ENCODE measurements at places on chromosomes 2 and 18.

GRCh38 chr18:11577271-11578112 is 31.9 kb upstream of the SLC35G4 start:
- peak; percentile 1 for DNase-seq

DNA sequence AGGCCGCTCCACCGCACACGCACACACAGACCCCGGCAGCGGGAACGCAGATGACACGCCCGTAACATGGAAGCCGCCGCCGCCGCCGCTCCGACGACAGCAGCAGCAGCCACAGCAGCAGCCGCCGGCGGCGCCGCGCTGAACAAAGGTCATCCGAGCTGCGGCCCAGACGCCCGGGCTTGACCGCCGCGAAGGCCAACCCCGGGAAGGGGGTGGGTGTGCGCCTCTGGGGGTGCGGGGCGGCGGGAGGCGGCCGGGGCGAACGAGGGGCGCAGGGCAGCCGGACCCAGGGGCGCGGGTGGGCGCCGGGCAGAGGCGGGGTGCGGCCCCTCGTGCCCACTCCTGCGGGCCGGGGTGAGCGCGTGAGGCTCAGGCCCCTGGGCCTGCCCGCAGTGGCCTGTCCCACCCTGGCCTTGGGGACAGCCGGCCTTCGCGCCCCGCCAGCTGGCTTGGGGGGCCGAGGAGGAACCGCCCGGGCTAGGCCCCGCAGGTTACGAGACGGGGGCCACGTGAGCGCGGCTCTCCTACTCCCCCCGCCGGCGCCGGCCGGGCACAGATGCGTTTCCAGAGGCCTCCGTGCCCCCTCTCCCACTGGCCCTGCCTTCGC is 1.0 kb upstream of the ZNF532 start:
- DNase-seq = peak; percentile 32

DNA sequence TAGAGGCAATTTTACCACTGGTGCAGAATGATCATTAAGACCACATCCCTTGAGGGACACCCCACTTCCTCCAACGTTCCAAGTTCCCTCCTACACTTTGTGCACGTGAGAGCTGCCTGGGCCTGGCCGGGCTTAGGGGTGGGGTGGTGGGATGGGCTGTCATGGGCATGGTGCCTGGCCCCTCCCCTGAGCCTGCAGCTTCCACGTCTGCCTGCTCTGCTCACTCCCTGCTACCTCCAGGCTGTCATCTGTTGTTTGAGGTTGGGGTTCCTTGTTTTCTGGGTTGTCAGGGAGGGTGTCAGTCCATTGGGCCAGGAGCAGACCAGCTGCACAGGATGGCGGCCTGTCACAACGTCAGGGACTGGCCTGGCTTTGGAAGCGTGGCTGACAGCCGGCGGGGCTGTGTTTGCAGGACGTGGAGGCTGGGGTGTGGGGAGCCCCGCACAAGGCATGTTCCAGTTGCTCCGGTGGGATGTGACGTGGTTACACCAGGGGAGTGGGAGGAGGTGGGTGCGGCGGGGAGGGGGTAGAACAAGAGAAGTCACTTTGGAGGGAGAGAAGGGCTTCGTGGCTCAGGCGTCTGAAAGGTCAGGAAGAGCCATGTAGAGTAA is 72.3 kb downstream of the RTP5 start:
- no peak for DNase-seq

DNA sequence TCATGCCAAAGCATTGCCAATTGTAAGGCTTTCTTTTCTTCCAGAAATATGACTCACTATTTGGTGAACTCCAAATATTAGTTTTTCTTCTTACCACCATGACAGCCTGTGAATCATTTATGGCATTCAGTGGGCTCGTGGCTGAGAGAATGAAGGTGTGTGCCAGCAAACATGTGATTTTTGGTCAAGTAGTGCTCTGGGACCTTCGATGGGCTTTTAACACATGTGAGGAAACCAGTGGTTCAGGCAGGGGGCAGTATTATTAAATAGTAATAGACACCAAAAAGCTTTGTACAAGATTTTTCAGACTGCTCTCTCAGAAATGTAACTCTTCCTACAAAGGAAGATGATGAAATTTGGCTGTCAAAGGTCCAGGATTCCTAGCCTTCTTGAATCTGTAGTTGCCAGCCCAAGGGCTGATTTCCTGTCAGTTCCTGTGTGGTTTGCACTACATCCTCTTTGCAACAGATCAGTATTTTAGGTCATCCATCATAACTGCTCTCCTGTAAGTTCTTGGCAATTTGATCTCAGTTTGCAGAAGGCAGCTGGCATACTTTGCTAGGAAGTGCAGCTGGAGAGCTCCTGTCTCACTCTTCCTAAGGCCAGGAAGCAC is 64.3 kb downstream of the BABAM2 start:
- peak; percentile 52 for DNase-seq

DNA sequence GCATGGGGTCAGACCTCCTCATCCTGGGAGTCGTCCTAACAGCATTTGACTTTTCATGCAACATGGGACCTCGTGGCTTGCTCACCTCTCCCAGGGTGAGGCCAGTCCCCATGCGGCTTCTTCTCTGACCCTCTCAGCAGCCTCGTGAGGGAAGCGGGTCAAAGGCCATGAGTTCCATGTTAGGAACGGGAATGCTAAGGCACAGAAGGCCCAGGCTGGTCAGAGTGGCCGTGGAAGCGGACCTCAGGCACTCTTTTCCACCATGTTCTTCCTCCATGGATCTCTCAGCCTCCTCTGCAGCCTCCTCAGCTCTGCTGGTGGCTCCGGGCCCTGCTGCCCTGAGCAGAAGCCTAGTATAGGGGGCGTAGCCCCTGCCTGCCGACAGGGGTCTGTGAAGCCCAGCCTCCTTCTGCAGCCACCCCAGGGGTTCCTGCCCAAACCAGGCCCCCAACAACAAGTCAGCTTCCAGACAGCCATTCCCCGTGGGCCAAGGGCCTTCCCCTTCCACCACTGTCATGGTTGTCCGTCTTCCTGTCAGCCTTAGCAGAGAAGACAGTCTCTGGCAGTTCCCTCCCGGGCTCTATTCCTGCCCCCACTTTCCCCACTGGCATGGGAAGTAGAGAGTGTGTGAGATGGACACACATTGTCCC is 60.0 kb upstream of the OTOF start:
- DNase-seq = no peak

DNA sequence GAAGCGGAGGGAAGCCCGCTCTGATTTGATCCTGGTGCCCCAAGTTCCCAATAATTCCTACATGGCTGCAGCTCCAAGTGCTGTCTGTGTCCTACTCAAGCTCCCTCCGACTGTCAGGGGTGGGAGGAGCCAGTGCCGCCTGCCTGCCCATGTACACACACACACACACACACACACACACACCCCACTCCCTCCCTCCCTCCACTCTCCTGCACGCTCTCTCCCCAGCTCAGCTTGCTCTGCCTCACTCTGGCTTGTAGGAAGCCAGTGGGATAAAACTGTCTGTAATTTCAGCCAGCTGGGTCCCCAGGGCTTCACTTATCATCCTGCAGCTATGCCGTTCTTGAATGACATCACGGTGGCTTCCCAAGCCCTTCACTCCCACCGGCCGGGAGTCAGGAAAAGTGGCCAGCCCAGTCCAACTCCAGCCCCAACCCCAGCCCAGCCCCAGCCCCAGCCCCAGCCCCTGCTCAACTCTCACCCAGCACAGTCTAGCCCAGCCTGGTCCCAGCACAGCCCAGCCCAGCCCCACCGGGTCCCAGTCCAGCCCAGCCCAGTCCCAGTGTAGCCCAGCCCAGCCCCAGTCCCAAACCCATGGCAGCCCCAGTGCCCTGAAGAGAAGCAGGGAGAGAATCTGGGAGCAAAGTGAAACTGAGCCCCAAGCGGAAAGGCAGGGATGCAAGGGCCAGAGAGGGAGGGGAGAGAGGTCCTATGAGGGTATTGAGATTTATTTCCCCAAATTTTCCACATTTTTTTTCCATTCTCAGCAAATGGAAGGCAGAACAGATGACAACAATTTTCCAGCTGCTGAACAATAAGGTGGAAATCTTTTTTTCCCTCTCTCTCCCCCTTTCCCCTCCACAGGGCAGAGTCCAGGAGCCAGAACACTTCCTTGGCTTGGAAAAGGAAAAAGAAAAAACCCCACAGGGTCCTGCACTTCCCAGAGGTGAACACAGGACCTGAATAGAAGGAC is 144.0 kb downstream of the TNS1 start:
- no peak for DNase-seq

DNA sequence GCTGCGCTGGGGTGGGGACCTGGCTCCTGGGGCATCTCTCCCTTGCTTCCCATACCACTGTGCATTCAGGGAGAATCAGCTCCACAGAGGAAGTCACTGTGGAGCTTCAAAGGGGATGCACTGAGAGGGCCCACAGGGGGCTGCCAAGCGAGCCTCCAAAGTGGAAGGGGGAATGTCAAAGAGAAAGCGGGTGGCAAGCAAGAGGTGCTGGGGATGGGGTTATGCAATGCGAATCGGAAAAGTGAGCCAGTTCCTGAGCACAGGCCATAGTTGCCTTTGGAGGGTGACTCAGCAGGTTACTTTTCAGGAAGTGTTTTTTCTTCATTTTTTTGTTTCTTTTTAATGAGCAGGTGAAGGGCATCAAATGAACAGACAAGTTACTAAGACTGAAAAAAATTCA is 17.6 kb downstream of the PMAIP1 start:
- DNase-seq = no peak

GRCh38 chr18:42231284-42231683 is 276.2 kb downstream of the PIK3C3 start:
- no peak for DNase-seq

DNA sequence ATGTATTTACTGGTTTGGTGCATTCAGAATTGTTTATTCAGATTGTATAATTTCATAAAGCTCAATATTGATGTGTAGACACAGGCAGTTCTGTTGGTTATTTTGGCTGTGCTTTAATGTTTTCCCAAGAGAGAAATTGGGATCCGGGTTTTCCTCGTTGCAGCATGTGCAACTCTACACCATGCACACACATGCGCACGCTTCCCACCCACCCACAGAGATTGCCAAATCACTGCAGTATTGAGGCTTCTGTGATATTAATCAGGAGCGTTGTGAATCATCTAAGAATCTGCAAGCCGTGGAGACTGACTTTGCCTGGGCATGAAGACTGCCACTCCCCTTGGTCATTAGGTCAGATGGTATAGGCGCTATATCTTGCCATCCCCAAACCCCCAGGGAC is 571.5 kb downstream of the SLC4A3 start:
- no peak for DNase-seq

GRCh38 chr18:70349316-70349715 is 60.5 kb downstream of the SOCS6 start:
- DNase-seq = no peak

DNA sequence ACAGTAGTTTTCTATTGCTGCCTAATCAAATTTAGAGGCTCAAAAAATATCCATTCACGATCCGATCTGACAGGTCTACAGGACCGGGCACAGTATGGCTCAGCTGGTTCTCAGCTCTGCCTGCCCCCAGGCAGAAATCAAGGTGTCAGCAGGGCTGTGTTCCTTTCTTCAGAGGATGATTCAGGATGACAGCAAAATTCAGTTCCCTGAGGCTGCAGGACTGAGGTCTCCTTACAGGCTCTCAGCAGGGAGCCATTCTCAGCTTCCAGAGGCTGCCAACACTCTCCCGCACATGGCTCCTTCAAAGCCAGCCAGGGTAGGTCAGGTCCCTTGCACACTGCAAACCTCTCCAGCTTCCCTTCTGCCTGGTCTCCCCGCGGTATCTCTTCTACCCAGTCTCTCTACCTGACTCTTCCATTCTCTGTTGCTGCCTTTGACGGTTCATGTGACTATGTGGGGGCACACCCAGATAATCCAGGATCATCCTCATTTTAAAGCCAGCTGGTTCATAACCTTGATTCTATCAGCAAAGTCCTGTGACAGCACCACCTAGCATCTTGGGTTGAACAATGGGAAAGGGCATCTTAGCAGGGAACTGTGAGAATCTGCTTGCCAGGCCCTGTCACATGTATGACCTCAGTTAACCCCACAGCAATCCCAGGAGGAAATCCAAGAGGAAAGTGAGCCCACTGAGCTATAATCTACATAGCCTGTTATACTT is 50.4 kb downstream of the UXS1 start:
- DNase-seq = no peak

DNA sequence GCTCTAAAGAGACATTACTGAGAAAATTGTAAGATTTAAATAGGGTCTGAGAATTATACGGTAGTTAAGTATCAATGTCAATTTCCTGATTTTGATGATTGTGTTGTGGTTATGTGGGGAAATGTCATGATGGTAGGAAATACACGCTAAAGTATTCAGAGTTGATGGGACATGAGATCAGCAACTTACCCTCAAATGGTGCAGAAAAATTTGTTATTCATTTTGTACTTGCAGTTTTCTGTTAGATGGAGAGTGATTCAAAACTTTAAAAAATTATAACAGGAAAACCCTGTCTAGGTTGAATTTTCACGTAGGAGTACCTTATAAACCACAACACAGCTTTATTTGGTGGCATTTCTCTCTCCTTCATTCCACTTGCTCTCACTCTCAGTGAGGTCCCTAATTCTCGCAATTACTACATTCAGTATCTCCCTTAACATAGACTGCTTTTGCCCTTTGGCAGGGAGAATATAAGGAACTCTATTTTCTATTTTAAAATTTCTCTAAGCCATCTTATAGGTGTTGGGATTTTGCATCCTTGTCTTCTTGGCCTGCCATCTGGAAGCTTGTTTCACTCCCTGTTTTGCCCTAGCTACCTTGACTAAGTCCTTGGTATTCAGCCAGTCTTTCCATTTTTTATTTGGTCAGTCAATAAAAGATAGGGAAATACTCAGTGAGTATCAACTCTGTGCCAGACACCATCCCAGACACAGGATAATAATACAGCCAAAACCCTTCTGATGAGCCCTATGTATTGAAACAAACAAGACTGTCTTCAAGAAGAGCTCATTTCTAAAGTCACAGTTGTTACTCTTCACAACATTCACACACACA is 550.6 kb upstream of the ACVR2A start:
- DNase-seq = peak; percentile 32

GRCh38 chr2:151029406-151030157 is 232.1 kb downstream of the RBM43 start:
- DNase-seq = no peak

GRCh38 chr2:118665784-118666529 is 181.5 kb downstream of the EN1 start:
- no peak for DNase-seq

- no peak for DNase-seq
These were observed 82.0 kb upstream of the NEDD4L start for GRCh38 chr18:57961876-57962505.

DNA sequence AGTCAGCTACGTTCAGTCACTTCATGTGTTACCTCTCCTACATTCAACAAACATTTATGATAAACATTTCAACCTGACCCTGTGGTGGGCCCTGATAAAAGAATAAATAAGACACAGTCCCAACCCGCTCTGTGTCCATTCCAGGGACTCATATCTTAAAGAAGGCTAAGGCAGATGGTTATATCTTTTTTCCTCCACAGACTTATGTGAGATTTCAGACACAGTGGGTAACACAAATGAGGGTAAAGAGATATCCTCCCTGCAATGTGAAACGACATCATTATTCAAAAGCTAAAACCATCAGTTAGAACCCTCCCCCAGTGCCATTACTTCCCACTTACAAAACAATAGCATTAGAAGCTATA is 11.1 kb upstream of the HNRNPLL start:
- no peak for DNase-seq

GRCh38 chr2:108907822-108908712 is 81.0 kb downstream of the EDAR start:
- no peak for DNase-seq

- DNase-seq = no peak
These were observed 135.7 kb upstream of the CTDP1 start for GRCh38 chr18:79543861-79544385.
